ENCODE measurements at places on chromosomes 6 and 20.

GRCh38 chr20:20448881-20449280, 81.0 kb downstream of the INSM1 start:
- DNase-seq, result no peak

DNA sequence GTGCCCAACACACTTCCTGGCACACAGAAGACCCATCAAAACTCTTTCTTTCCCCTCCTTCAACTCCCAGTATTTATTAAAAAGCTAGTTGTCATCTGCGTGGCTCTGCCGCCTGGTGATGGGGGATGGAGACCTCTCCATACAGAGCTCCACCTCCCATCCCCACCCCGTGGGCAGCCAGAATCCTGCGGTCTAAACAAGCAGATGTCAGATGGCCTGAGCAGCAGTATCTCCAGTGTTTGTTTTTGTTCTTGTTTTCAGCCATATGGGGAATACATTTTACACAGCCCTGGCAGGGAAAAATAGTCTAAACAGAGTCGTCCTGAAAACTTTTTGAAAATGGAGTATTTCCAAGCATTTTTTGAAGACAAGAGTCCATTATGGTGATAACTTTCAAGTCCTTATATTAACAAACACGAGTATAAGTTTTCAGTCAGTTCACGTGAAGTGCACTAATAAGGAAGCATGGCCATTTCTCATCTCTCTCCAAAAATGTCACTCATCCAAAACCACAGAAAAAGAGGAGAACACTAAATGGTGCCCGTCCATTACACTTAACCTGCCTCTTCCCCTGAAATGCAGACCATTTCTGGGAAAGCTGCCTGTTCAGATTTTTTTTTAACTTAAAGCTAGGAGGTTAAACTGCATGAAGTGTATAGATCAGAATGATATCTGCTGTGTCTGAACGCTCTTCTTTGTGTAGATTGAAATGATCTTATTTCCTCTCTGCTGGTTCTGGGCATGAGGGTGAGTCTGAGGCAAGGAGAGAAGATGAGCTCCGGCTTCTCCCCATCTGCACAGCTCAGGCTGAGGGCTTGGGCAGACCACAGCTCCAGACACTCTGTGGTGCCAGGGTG, 91.0 kb downstream of the TCP11 start:
- DNase-seq, result peak; percentile 57

- DNase-seq, result no peak
Measured at GRCh38 chr6:75090576-75090975, 115.3 kb downstream of the COL12A1 start.

GRCh38 chr6:6039946-6040509, 33.3 kb upstream of the NRN1 start:
- no peak for DNase-seq

DNA sequence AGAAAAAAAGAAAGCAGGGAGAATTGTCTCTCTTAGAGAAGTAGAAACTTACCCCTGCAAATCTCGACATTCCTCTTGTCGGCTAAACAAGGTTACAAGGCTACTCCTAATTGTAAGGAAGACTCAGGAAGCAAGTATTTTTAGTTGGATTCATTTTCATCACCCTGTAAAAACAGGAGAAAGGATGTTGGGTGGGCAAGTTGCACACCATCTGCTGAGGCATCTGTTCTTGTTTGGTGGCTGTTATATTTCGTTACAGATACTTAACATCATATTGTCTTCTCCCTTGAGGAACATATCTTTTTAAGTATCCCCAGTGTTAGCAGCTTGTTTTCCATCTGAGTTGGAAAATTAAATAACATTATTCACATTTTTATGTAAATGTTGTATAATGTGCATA, 187.5 kb downstream of the PLCB4 start:
- peak; percentile 34 for DNase-seq

- DNase-seq, result peak; percentile 28
Measured at GRCh38 chr6:17212546-17213371, 68.4 kb upstream of the RBM24 start.

DNA sequence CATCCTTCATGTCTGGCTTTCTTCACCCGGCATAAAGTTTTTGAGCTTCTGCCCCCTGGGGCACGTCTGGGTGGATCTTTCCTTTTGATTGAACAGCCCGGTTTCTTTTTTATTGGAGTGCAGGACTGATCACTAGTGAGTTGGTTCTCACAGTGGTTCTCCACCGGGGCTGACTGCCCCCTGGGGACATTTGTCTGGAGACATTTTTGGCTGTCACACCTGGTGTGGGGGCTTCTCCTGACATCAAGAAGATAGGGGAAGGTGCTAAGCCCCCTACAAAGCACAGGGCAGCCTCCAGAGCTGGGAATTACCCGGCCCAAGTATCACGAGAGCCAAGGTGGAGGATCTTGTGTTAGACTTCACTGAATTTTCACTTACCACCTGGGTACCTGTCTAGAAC, 25.7 kb upstream of the IRF4 start:
- DNase-seq, result no peak

GRCh38 chr6:7528565-7528964, 12.9 kb upstream of the DSP start:
- no peak for DNase-seq

GRCh38 chr6:148398244-148398643, 55.6 kb downstream of the SASH1 start:
- DNase-seq, result peak; percentile 40

GRCh38 chr6:24089736-24090135, 36.3 kb upstream of the NRSN1 start:
- DNase-seq, result no peak

- no peak for DNase-seq
Measured at GRCh38 chr20:55009066-55009465, 533.7 kb downstream of the DOK5 start.

GRCh38 chr6:71745525-71745924, 140.8 kb upstream of the RIMS1 start:
- DNase-seq, result no peak

DNA sequence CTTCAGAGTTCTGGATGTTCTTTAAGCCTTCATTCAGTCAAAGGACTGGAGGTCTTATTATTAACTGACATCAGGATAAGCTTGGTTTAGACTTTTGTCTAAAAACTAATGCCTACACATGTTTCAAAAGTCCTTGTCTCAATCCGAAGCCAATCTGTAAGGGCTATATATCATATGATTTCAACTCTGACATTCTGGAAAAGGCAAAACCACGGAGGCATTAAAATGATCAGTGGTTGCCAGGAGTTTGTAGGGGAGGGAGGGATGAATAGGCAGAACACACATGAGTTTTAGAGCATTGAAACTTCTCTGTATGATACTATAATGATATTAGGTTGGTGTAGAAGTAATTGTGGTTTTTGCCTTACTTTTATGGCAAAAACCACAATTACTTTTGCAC, 1285.8 kb upstream of the CITED2 start:
- DNase-seq, result no peak

DNA sequence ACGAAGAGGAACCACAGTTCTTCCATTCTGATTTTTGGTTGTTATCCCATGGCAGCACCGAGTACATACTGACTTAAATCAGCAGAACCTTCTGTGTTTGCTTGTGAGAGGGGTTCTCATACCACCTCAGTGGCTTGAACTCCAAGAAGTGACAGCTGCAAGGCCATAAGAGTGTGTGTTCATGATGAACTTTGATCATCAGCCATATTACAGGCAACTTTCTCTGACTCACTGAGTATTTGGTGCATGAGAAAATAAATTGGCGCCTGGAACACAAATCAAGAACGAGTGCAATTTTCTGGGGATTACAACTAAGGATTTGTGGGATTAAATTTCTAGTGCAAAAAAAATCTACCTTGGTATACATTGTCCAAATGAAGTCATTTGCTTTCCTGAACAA, 68.9 kb downstream of the CYP39A1 start:
- no peak for DNase-seq

DNA sequence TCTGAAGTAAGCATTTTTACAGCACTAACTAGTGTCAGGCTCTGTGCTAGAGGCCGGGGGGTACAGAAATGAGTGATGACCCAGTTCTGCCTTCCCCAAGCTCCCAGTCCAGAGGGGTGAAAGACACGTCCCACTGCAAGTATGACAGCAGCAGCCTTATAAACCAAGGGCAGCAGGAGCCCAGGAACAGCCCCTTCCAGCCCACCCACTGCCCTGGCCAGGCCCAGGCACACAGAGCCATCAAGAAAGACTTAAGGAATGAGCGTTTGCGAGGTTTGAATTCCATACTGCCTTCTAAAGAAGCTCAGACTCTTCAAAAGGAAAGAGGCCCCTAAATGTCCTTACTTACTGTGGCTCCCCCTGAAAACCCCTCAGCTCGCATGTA, 10.0 kb downstream of the TRERF1 start:
- no peak for DNase-seq

- DNase-seq, result no peak
Measured at GRCh38 chr6:161452241-161452640, 178.4 kb upstream of the AGPAT4 start.

- peak; percentile 45 for DNase-seq
Measured at GRCh38 chr6:167573461-167574215, 248.8 kb downstream of the TTLL2 start.

GRCh38 chr6:35368038-35368887, 25.9 kb downstream of the PPARD start:
- DNase-seq, result peak; percentile 50

Measured in skin of body (tissue), 3 donors.